ENCODE measurements at places on chromosomes 7 and 10.

DNA sequence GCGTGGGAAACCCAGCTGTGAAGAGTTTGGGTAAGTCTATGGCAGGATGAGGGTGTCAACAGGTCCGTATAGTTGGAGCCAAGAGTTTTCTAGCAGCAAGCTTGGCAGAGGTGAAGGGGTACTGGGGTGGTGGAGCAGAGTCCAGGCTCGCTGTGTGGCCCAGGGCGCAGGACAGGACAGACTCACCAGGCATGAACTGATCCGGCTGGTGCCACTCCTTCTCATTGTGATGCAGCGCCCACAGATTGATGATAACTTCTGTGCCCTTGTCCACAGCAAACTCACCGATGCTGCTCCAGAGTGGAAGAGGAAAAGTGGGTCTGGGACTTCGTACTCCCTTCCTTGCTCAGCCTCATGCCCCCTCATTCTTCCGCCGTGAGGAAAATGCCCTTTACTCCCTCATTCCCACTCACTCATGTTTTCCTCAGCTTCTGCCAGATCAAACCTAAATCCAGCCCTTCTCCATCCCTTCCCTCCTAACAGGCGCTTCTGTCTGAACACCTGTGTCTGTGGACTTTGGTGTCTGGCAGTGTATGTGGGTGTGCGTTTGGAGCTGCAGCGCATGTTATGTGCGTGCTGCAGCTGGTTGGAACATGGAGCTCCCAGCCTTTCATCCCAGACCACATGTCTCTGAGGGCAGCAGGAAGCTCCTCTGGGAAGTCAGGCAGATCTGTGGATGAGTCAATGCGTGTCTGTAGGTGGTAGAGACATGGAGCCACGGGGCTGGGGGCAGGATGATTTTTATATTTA, 5.7 kb downstream of the CYP17A1 start:
- DNase-seq = no peak

- DNase-seq = no peak
Measured at GRCh38 chr7:70463352-70463938, 668.5 kb upstream of the GALNT17 start.

GRCh38 chr10:63886281-63887022, 365.3 kb downstream of the REEP3 start:
- no peak for DNase-seq

- no peak for DNase-seq
Measured at GRCh38 chr7:75758491-75758890, 13.5 kb downstream of the CCL26 start.

DNA sequence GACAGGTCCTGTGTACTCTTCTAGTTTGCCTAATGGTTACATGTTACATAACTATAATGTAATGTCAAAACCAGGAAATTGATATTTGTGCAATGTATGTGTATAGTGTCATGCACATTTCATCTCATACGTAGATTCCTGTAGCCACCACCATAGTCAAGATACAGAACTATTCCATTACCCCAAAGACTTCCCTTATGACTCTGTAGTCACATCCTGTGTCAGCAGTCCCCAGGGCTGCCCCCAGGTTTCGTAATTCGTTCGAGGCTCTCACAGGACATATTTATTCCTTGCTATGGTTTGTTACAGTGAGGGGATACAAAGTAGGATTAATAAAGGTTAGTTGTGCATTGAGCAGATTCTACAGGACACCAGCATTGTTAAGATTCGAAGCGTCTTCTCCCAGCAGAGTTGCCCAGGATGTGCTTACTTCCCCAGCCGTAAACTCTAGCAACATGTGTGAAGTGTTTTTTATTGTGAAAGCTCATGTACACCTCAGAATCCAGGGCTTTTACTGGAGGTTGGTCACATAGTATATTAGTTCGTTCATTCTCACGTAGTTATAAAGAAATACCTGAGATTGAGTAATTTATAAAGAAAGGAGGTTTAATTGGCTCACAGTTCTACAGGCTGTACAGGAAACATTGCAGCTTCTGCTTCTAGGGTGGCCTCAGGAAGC, 18.6 kb downstream of the RABGEF1 start:
- no peak for DNase-seq

DNA sequence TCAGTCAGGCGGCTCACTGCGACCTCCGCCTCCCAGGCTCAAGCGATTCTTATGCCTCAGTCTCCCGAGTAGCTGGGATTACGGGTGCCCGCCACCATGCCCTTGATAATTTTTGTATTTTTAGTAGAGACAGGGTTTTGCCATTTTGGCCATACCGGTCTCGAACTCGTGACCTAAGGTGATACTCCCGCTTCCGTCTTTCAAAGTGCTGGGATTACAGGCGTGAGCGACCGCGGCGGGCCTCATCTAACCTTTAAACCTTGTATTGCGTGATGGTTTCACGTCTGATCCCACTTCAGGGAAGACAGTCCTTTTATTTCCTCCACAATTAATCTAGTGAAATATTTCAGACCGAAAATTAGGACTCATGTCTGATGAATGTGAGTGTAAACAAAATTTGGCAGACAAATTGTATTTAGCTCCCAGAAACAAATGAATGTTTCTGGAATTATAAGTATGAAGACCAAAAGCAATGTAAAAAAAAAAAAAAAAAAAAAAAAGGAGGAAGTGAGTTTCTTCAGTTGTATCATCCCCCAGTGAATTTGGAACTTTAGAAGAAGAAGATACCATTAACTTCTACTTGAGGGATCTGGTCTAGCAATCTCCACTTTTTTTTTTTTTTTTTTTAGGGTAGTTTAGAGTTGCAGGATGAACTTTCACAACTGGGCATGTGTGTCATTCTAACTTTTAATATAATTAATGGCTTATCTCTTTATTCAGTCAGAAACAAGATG, 1.6 kb downstream of the NUP42 start:
- DNase-seq = no peak

DNA sequence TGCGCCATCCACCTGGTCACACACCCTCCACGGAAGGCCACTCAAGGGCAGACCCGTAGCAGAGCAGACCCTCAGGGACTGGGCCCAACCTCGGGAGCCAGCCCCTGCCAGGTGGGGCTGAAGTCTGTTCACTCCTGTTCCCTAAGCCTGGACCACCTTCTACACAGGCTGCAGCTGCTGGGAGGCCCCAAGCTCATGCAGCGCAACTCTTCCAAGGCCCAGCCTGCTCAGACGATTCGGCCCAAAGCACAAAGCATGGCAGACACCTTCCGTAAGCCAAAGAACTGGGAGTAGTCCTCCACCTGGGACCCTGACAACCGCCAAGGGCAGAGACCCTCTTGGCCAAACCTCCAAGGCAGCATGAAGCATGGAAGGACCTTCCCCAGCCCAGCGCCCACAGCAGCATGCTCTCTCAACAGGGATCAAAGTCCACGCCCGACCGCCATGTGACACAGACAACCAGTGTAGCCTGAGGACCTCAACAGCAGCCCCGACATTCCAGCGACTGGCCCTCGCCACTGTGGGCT, 11.5 kb downstream of the SHH start:
- DNase-seq = no peak

- no peak for DNase-seq
Measured at GRCh38 chr7:51278797-51279196, 37.8 kb downstream of the COBL start.

GRCh38 chr10:116133634-116134033, 139.4 kb downstream of the GFRA1 start:
- DNase-seq = no peak

DNA sequence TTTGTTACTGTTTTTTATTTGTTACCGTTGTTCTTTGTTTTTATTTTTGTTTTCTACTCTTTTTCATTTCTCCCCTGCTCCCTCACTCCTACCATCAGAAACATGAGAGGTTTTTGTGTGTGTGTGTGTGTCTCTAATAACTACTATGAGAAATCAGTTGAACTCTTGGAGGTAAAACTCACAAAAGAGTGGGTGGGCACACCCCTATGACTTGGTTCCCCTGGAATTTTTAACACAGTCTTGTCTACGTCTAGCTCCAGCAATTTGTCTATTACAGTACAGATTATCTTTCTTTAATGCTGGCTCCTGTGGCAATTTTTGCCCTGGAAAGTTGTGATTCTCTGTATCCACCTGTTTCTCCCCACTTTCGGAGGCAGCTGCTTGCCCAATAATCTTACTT, 56.2 kb downstream of the AOAH start:
- no peak for DNase-seq

GRCh38 chr10:132275426-132276178, 32.1 kb downstream of the STK32C start:
- no peak for DNase-seq

GRCh38 chr7:146864644-146865043, 748.0 kb downstream of the CNTNAP2 start:
- DNase-seq = no peak

DNA sequence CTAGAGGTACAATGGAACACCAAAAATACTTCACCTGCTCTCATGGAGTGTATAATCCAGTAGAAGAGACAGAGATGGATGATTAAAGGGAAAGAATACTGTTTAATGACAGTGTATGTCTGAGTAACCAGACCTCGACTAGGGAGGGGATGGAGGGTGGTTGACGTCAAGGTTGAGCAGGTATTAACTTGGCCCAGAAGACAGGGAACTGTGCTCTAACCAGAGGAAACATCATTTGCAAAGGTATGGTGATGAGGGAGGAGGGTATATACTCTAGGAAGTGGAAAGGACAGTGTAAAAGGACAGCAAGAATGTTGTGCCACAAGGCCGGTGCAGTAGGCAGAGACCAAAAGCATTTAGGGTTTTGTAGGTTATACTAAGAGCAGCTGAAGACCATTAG, 2.9 kb downstream of the MIOS start:
- no peak for DNase-seq

GRCh38 chr7:130891254-130892094, 157.5 kb upstream of the KLF14 start:
- no peak for DNase-seq

GRCh38 chr7:101185258-101185839, 5.3 kb upstream of the NAT16 start:
- DNase-seq = no peak

DNA sequence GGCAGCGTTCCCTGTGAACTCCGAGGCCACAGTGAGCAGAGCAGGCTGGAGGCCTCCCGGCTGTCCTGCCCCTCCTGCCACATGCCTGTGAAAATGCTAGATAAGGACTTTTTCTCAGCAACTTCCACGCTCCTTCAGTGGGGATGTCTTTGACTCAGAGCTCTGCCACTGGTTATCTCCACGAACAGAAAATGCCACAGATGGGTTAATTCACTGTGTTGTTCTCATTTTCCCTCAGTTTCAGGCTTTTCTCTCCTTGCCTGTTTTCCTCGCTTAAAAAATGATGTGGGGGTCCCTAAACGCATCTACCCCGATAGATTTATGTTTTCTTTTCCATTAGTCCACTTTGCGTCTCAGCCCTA, 51.3 kb downstream of the IKZF1 start:
- no peak for DNase-seq

DNA sequence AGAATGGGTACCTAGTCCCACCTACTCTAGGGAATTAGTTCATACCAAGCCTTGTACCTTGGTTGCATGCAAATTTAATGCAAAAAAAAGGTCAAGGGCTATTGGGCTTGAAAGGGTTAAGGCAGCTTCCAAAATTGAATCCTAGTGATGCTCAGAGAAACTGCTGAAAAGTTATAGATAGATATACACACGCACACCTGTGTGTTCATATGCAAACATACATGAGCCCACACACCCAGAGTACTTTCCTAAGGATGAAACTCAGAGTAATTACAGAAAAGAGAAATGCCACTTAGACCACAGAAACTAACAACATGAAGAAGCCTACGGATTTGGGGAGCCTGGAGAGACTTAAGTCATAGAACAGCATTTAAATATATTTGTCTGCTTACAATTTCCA, 1.5 kb downstream of the SLC25A13 start:
- no peak for DNase-seq

Measured in activated CD4-positive, CD25-positive, alpha-beta regulatory T cell (primary cell).